Stimulated activated CD4-positive, alpha-beta T cell treated with anti-CD3 and anti-CD28 coated beads, Interleukin-12 subunit alpha, Interleukin-12 subunit beta, amount 100 ng/mL, for 48 hours (primary cell): ENCODE measurements at places on chromosomes 5 and 9.

GRCh38 chr9:112556497-112557442 lies 70.1 kb downstream of the KIAA1958 start:
- DNase-seq: no peak

- DNase-seq: no peak
Measured at GRCh38 chr9:27664121-27664779, 91.0 kb upstream of the C9orf72 start.

DNA sequence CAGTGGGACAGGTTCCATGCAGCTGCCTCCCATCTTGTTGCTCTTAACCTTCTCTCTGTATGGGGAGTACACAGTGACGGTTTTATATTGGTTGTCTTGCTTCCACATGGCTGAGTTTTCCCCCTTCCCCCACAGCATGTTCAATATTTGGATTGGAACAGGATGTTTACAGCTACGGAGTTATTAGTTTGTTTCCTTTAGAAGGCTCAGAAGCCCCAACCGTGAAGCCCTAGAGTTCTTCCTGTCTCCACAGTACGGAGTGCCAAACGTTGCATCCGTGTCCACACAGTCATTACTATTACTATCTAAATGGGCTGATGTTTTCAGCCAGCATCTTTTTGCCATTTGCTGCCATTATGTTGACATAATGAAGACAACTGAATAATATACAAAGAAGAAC lies 277.5 kb downstream of the MARCHF11 start:
- DNase-seq: no peak

DNA sequence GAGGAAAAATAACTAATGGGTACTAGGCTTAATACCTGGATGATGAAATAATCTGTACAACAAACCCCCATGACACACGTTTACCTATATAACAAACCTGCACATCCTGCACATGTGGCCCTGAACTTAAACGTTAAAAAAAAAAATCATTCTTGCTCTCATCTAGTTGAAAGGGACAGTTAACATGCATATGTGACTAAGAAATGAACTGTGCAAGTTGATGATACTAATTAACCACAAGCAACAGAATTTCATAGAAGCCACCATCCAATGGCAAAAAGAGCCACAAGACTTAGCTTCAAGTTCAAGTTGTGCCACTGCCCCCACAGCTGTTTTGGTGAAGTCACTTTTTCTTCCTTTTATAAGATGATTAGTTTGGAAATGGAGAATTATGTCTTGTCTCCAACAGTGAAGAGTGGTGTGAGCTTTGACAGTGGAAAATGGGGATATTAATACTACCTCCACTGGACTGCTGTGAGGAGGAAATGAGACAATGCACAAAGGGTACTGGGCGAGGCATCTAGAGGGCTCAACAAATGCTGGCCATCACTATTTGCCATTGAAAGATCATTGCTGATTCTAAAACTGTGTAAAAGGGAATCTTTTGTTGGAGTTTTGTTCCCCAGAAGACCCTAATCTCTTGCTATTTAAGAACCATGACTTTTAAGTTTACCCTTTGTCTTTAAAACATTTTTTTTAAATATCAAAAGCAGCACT lies 202.1 kb downstream of the EBF1 start:
- no peak for DNase-seq

GRCh38 chr5:112068593-112068992 lies 311.6 kb upstream of the NREP start:
- DNase-seq: no peak

GRCh38 chr9:126999315-127000068 lies 84.9 kb downstream of the RALGPS1 start:
- no peak for DNase-seq

- no peak for DNase-seq
Measured at GRCh38 chr5:142939006-142939405, 168.8 kb downstream of the ARHGAP26 start.

- DNase-seq: no peak
Measured at GRCh38 chr5:58204966-58205365, 254.9 kb downstream of the PLK2 start.

DNA sequence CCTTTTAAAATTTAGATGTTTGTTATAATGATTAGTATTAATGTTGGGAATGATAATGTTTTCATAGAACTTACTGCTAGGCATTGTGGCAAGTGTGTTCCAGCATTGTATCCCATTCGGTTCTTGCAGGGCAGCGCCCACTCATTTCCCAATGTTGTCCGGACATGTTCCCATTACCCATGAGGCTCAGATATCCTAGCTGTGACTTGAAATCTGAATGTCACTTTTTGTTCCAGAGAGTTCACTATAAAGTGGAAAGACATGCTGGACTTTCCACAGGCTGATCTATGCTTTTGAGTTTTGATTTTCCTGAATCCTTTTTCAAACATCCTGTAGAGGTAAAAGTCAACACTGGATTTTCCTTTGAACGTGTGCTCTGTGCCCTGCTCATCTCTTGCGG lies 329.1 kb downstream of the MARCHF11 start:
- DNase-seq: no peak

GRCh38 chr9:4939118-4939561 lies 45.9 kb upstream of the JAK2 start:
- no peak for DNase-seq

GRCh38 chr9:2158766-2159430 lies 143.8 kb downstream of the SMARCA2 start:
- DNase-seq: no peak

DNA sequence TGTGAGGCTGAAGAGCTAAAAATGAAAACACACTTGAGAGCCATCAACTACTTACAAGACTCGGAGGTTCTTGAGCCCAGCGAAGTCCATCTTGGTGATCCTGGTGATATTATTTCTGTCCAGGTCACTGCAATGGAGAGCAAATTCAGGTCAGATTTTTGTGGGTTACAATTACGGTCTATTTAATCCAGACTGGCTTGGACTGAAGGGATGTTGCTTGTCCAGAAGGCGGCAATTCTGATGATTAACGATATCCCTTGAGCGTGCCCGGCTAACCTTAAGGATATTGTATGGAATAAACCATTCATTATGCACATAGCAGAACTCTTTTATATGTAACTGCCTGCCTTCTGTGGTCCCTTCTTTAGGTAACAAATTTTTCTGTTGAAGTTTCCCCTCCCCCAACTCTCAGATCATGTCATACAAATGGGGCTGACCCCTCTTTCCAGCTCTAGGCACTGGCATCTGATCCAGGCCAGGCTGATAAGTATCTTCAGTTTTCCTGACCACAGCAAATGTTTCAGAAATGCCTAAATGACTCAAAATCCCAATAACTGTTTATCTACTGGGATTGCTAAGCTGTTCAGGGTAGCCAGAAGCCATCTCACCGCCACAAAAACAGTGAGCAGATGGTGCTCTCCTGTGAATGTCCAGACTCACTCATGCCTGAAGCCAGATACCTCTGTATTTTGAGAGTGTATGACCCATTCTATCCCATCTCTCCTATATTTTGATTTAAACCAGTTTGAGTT lies 49.4 kb downstream of the SLIT3 start:
- DNase-seq: no peak

DNA sequence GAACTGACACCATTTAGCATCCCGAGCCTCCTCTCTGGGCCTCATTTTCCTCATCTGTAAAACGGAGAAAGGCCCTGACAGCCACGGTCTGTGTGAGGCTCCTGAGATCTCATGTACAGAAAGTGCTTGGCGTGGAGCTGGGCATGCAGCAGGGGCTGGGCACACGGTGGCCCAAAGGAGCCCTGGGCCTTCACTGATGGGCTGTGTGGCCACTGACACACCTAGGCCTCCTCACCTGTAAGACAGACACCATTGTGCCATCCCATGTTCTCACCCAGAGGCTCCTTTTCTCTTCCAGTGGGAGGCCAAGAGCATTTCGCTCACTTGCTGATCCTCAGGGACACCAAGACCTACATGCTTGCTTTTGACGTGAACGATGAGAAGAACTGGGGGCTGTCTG lies 1.6 kb downstream of the ORM1 start:
- no peak for DNase-seq

GRCh38 chr5:132458651-132459030 lies 31.9 kb downstream of the IRF1 start:
- DNase-seq: no peak

DNA sequence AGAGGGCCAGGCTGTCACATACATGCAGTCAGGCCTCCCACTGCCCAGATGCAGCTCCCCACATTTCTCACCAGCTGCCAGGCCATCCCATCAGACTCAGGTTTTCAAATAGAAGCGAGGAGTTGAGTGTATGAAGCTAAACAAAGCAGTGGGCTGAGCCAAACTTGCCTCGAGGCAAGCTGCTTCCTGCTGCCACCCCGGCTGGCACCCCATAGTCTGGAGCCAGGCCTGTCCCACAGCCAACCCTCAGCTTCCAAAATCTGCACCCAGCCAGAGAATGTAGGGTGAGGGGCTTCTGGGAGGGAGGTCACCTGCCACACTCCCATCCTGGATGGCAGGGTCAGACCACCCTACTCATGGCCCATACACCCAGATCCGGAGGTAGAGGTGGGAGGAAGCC lies 22.3 kb upstream of the ALDH1B1 start:
- no peak for DNase-seq
